ENCODE measurements at places on chromosomes 12 and 14.
A peak's percentile ranks its signal among the peaks of the same experiment; 100 is the strongest.

DNA sequence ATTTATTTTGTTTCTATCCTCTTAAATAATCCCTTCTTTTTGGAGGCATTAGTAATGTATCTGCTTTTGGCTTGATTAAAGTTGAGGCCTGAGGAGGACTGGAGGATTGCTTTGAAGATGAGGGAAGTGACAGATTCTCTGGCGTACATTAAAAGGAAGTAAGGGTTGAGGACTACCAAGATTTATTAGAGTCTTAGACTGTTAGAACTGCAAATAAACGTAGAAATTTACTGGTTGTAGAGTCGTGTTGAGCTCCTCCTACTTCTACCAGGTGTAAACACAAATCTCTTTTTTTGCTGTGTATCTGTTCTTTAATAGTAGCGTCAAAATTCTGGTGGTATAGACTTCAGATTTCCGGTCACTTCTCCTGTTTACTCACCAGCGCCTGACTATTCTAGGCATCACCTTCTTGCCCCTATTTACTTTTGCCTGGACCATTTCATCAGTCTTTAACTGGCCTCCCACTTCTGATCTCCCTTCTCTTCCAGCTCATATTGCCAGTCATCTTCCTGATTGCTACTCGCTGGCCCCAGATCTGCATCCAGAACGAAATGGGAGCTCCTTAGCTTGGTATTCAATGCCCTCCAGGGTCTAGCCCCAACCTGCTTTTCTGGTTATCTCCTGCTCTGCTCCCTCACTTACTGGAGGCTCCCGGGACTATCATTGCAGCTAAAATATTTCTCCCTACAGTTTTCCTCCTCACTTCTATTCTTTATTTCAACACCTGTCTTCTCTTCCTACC is 8.4 kb upstream of the EID3 start:
- no peak for DNase-seq

GRCh38 chr14:42222924-42223471 is 616.3 kb downstream of the LRFN5 start:
- no peak for DNase-seq

GRCh38 chr14:90288651-90289355 is 32.5 kb downstream of the PSMC1 start:
- no peak for DNase-seq

DNA sequence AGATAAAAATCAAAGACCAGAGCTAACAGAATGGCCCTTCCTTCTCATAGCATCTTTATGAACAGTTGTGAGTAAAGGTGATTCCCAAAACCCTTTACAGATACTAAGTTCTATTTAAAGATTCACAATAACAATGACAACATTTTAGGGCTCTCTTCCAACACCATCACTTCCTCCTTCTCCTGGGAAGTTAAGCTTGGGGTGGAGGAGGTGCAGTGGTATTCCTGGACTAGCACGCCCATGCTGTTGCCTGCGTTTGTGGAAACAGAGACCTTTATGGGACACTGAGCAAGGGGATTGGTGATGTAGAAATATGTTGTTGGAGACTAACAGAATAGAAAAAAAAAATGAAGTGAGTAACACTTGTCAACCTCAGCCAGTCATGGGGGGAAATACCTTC is 22.5 kb downstream of the SYNE2 start:
- DNase-seq, result no peak

GRCh38 chr12:122471324-122472226 is 29.2 kb downstream of the ZCCHC8 start:
- no peak for DNase-seq

GRCh38 chr12:67981287-67982162 is 7.7 kb upstream of the IFNG-AS1 start:
- no peak for DNase-seq

GRCh38 chr14:89382901-89383845 is 33.9 kb downstream of the FOXN3 start:
- no peak for DNase-seq

GRCh38 chr12:68564166-68564565 is 46.5 kb upstream of the RAP1B start:
- no peak for DNase-seq

DNA sequence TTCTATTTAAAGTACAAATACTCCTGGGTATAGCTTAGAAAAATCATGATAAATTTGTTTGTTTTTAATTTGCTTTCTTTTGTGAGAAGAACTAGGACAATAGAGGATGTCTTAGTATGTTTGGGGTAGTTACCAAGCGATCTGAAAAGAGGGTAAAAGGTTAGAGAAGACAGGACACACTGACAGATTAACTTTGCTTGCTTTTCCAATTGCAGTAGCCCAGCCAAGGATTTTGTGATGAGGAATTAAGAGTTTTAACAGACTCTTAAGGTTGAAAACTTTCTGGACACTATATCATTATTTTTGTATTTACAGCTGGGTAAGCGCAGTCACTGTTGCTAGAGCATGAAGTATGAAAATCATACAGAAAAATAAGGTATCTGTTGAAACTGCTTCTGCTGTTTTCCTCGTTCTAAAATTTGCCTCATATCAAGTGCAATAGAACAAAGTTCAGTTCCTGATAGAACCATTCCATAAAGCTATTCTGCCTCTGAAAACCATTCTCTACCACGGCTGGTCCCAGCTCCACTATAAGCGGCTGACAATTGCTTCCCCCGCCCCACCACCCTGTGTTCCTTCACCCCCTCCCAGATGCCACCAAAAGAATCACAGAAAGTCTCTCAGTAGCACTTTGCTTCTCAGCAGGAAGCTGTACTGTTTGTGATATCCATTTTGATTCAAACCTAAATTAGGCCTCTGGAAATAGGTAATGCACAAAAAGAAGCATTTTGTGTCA is 413.4 kb downstream of the BCAT1 start:
- no peak for DNase-seq

GRCh38 chr12:2503762-2504161 is 291.0 kb upstream of the FKBP4 start:
- peak; percentile 39 for DNase-seq

DNA sequence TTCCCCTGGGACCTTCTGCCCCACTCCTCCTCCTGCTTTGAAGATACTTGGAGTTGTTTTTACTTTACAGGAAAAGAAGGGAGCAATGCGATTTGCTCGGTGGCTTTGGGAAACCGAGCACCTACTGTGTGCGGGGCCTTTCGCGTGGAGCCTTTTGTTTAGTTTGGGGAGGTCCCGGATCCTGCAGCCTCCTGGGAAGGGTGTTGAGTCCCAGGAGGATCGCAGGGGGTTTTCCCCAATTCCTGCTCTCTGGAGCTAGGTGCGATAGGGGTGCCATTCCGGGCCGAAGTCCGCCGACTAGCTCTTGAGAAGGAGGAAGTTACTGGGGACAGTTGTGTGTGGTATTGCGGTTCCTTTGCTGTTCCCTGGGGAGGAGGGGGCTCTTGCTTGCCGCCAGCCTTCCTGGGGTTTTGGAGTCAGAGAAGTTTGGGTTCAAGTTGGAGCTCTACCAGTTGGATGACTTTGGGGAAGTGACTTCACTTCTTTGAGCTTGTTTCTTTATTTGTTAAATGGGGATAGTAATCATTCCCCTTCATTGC is 1.1 kb downstream of the BRI3BP start:
- DNase-seq, result no peak

- peak; percentile 86 for DNase-seq
These were observed 36.3 kb downstream of the LIMA1 start for GRCh38 chr12:50246873-50247612.

- peak; percentile 86 for DNase-seq
These were observed at the start of gene AP1G2 for GRCh38 chr14:23567186-23568020. Gene AP1G2 (minus strand): TSS chr14:23567791. CDS start chr14:23567314, 477 bp downstream.

DNA sequence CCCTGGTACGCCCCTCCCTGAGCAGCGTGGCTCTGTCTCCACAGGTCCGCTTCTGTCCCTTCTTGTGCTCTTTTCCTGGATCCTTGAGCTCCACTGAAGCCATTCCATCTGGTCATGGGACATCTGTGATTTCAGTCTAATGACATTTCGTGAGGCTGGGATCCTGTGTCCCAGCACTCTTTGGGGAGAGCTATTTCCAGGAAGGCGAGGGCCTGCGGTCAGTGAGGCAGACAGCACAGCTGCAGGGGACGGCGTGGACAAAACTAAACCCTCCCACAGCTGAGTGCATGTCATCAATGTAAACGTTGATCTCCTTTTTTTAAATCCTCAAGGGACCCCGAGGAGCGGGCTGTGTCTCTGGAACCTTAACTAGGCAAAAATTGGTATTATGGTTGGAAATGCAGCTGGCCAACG is 127.7 kb downstream of the DACT1 start:
- DNase-seq, result no peak

- no peak for DNase-seq
These were observed 32.8 kb downstream of the DGLUCY start for GRCh38 chr14:91146661-91147060.

- DNase-seq, result no peak
These were observed 11.6 kb upstream of the GXYLT1 start for GRCh38 chr12:42156232-42156631.

DNA sequence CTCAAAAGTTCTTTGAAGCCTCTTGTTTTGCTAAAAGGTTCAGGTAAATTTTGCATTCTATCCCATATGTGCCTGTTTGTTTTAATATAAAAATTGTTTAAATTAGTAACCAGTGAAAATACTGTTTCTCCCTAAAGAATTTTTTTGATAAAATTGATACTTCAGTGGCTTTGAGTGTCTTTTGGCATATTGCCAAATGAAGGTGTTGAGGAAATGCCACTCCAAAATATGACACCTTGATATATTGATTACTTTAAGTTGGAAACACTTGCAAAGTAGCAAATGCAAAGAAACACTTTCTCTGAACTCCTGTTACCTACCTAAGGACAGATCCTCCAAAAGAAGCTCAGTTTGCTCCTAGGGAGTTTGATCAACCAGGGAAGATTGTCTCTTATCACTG is 8.4 kb downstream of the STYX start:
- DNase-seq, result no peak

- no peak for DNase-seq
These were observed 5.5 kb downstream of the TMEM63C start for GRCh38 chr14:77186911-77187648.

DNA sequence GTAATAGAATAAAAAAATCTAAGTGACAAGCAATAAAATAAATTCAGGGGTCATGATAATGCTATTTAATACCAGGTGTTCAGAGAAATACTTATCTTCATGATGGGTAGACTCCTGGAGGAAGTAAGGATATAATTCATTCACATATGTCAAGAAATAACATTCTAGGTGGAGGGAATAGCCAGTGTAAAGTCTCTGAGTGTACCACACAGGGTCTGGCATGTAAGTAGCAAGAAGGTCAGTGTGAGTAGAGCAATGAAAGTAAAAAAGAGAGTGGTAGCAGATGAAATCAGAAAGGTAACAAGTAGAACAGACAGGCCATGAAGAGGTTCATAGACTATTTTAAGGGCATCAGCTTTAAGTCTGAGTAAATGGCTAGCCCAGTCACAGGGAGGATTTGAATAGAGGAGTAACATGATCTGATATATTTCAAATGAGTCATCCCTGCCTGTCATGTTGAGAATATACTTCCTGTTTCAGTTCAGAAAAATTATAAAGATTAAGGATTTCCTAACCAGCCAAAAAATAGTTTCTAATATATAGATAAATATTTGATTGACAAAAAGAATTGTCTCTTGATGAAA is 519.9 kb downstream of the C12orf50 start:
- DNase-seq, result no peak

DNA sequence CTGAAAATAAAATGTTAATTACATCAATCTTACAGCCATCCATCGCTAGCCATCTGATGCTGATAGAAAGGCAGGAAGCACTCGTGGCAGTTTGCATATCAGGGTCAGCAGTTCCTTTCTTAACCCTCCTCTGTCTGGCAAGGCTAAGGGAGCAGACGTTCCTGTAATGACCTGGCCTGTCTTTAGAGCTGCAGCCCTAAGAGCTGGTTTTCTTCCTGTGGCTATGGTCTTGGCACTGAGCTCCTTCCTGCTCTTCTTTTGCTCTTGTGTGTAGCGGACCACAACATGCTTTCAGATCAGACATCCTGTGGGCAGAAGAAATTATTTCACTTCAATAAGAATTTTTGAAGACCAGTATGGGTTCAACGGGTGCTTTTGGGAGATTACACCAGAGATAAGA is 170.4 kb downstream of the DAD1 start:
- no peak for DNase-seq

DNA sequence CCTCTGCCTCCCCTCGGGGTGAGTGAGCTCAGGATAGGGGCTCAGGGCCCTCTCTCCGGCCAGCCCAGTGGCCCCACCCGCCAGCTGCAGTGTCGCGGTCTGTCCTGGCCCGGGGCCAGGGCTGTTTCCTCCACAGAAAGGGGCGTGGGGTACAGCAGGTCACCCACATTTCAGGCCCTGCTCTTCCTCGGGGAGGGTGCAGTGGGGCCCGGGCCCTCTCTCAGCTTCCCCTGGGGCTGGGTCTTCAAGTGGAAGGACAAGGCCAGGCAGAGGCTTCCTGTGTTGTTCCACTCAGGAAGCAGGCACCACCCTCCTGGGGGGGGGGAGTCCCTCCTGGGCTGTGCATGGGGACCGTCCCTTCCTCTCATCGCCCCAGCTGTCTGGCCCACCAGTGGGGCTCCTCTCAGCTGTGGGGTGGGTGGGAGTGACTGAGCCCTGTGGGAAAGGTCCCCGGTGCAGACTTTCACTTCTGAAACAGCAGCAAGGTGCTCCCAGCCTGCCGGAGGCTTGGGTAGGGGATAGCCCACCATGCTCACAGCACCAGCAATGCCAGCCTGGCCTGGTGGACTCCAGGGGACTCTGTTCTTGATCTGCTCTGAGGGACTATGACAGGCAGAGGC is 3.7 kb downstream of the GPR132 start:
- DNase-seq, result no peak

- DNase-seq, result peak; percentile 19
These were observed 7.2 kb upstream of the C1R start for GRCh38 chr12:7099290-7099996.

- DNase-seq, result no peak
These were observed 127.3 kb upstream of the SLC38A2 start for GRCh38 chr12:46499901-46500300.

DNA sequence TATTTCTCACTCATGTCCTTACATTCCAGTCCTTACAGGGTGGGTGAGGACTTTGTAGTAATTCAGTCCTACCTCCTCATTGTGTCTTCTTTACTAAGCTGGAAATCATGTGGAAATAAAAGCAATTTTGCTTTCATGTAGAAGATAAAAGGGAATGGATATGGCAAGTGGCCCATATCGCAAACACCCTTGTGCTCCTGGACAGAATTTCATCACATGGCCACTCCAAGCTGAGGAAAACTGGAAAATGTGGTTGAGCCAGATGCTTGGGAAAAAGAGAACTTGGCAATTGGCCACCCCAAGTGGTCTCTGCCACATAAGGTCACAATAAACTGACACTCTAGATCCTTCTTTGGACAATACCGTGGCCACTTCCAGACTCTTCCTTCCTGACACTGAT is 64.2 kb upstream of the IFNG-AS1 start:
- no peak for DNase-seq

GRCh38 chr12:43099691-43100163 is 452.3 kb downstream of the ADAMTS20 start:
- DNase-seq, result no peak
